Effector CD8-positive, alpha-beta T cell (primary cell): ENCODE measurements at places on chromosomes 12 and 14.

- no peak for DNase-seq
These were observed 226.9 kb downstream of the MON2 start for GRCh38 chr12:62693376-62694050.

GRCh38 chr14:76931631-76932402 is 96.7 kb downstream of the IRF2BPL start:
- DNase-seq = no peak

DNA sequence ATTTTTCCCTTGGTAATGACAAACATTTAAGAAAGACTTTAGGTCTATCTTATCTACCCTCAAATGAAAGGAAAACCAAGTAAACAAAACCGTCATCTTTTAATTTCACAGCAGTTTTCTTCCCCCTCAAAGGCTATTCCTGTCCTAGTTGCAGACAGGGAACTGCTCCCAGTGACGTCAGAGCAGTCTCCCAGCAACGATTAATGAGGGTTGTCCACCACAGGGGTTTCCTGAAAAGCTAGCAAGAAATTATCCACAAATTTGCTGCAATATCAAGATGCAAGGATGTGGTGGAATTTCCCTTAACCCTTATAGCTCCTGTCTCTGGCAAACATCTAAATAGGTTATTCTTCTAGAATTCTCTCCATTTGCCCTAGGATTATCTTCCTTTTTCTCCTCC is 89.1 kb upstream of the STAC3 start:
- no peak for DNase-seq

DNA sequence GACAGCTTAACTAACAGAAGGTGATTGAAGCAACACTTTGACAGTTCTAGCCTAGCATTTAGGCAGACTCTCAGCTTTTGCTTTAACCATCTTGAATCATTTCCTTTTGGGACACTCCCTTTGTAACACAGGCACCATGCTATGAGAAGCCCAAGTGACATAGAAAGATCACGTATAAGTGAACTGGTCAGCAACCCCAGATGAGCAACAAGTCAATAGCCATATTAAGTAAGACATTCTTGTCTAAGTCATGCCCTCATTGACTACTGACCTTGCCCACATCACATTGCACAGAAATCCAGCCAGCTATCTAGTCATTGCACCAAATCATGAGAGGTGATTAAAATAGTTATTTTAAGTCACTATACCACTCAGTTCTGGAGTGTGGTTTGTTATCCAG is 476.8 kb downstream of the TRHDE start:
- no peak for DNase-seq

DNA sequence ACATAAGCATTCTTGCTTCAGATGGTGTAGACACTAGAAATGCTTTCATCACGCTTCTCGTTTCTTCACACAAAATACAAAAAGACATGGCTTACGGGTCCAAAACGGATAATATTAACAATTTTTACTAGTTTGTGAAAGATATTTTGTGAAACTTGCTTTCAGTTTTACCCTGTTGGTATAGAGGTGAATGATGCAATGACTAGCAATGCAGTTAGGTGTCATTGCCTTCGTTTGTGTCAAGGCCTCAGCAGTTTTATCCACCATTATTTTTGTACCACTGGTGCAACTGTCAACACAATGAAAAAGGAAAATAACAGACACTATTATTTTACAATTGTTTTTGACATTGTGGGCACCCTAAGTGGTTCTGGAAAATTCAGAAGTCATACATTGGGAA is 323.0 kb downstream of the FLRT2 start:
- DNase-seq = no peak

DNA sequence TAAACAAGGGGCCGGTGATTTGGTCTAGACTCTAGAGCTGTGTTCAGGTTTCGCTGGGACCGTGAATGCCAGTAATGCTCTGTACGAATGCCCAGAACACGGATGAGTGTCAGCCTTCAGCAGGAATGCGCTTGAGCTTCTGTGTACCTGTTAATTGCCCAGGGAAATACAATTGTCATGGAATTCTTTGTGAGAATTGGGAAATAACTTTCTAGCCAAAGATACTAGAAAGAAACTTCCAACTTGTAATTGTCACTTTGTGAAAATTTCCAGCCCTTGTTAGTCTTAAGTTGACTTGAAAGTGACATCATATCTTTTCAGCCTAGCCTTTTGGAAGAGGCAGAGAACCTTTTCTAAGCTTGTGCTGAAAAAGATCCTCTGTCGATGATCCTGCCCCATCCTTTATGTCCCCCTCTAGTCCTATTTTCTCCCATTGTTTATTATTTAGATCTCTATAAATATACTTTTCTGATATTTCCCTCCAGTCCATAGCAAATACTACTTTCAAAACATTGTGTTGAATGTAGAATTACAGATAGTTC is 2.7 kb downstream of the CHST11 start:
- DNase-seq = no peak

GRCh38 chr14:43166163-43166562 is 1340.9 kb downstream of the FSCB start:
- DNase-seq = no peak
